Pulmonary artery endothelial cell (primary cell): ENCODE measurements at places on chromosomes 16 and 17.
A peak's percentile ranks its signal among the peaks of the same experiment; 100 is the strongest.

- DNase-seq, result no peak
These were observed 144.0 kb upstream of the CDC42EP4 start for GRCh38 chr17:73455767-73456166.

DNA sequence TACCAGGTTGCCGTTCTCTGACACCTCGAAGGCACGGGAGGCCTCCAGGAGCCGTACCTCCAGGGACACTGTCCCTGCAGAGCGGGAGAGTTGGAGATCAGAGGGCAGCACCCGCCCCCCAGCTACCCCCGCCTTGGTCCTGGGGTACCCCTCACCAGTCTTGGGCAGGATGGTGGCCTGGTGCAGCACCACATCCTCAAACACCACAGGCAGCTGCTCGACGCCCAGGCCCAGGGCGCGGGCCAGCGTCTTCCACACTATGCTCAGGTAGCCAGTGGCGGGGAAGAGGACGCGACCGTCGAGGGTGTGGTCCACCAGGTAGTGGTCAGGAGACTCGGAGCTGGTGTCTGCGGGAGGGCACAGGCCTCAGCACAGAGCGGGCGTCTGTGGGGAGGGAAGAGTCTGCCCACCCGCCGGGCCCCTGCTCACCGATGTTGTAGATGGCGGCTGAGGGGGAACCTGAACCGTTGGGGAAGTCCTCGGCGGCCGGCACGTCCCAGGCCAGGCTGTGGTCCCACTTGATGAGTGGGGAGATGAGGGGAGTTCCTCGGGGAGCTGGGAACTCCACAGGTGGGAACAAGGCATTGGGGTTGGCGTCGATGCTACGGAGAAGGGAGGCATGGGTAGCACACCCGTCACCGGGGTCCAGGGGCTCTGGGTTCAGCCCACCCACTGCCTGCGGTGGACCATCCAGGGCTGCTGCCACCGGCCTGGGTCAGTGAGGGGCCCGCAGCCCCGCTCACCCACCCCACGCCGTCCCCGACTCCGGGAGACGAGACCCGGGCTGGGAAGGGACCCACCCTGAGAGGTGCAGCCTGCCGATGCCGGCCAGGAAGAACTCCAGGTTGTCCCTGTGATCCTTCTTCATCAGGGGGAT, 9.8 kb downstream of the FASN start:
- DNase-seq, result no peak

- no peak for DNase-seq
These were observed 16.8 kb downstream of the PRPSAP1 start for GRCh38 chr17:76336756-76337412.

GRCh38 chr16:75107505-75107904, 9.1 kb downstream of the LDHD start:
- no peak for DNase-seq

- no peak for DNase-seq
These were observed 2.2 kb upstream of the MNT start for GRCh38 chr17:2403044-2403443.

- DNase-seq, result no peak
These were observed 30.9 kb upstream of the ZC3H18 start for GRCh38 chr16:88539261-88539651.

DNA sequence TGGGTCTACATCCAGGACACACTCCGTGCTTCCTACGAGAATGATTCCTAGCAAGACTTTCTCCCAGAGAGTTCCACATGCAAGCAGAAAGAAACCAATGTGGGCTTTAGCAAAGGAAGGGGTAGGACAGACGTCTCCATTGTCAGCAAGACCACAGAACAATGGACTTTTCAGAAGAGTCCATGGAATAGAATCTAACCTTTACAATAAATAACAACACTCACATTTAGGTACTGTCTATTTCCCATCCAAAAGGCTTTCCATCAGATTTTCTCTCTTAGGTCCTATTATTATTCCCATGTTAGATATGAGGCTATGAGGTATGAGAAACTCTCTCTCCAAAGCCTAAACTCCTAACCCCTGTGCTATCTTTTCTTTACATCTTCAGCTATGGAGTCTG, 360.9 kb downstream of the GRIN2A start:
- no peak for DNase-seq

DNA sequence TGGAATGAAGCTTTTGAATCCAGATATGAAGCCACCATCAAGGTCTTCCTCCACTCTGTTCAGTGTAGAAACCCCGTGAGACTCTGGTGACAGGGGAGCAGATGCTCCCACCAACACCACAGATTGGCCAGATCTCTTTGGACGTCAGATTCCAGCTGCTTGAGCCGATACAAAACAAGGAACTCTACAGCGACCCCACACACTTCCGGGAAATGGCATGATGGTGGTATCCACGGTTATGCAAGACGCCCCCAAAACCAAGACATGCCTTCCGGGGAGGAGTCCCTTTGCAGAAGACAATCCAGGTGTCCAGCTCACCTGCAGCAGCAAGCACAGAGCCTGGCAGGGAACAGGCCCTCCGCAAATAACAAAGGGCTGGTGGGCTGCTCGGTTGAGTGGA, 19.8 kb upstream of the PITPNA start:
- no peak for DNase-seq

- DNase-seq, result no peak
These were observed 67.4 kb downstream of the MED13 start for GRCh38 chr17:61997664-61998063.

DNA sequence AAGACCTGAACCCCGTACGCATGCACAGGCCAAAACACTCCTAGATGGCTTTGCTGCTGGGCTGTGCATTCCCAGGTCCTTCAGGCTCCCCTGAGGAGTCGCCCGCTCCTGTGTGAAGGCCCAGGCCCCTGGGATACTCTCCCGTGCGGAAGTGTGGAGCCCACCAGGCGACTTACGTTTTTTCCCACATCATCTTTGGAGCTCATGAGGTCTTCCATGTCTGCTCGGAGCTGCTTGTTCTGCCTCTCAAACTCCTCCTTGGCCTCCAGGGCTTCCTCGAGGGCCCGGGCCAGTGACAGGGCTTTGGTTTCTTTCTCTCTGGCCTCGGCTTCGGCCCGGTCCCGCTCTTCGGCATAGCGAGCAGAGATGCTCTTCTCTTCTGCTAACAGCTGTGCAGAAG, 56.4 kb downstream of the NDEL1 start:
- no peak for DNase-seq

DNA sequence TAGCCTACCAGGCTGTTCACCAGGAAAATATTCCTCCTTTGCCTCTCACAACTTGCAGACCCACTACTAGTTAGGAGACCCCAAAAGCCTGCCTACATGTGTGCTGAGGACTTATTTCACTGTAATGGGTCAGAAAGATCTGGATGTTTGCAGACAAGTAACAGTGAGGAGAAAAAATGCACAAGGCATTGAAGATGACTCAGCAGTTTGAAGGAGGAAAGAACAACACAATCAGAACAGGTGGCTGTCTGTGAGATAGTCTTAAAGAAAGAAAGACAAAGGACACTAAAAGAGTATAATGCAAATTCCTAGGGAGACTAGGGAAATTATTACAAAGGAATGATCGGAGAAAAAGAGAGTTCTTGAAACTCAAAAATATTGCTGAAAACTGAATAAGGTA, 69.0 kb downstream of the ANKFN1 start:
- no peak for DNase-seq

GRCh38 chr17:32931686-32932085, 3.7 kb downstream of the TMEM98 start:
- DNase-seq, result no peak

- no peak for DNase-seq
These were observed 452.1 kb upstream of the ASIC2 start for GRCh38 chr17:33745047-33745760.

GRCh38 chr16:85296859-85297660, 184.8 kb upstream of the CIBAR2 start:
- DNase-seq, result no peak

GRCh38 chr17:61770752-61771533, 92.4 kb downstream of the BRIP1 start:
- no peak for DNase-seq

- DNase-seq, result no peak
These were observed 105.1 kb upstream of the TOX3 start for GRCh38 chr16:52652033-52652432.

- DNase-seq, result no peak
These were observed 16.6 kb downstream of the NUDT7 start for GRCh38 chr16:77738706-77739558.

GRCh38 chr17:57806167-57806830, 43.5 kb downstream of the MRPS23 start:
- DNase-seq, result no peak

DNA sequence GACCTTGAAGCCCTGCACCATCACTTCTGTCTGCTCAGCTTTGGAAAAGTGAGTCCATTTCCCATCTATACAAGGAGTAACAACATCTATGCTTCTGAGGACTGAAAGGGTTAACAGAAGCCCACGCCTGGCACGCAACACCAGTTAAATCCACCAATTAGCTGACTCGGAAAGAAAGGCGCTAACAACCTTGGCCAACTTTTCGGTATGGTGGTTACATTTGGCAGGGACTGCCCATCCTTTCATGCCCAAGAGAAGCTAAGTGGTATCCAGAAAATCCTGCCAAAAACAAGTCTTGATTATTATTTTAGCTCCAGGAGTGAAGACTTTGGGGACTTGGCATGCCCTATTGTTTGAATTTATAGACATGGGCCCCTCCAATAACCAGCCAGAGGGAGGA, 202.3 kb upstream of the RPL38 start:
- DNase-seq, result no peak

- no peak for DNase-seq
These were observed 331 bp upstream of the CCDC92B start for GRCh38 chr17:2749784-2750181.

- DNase-seq, result peak; percentile 10
These were observed 100.8 kb downstream of the ABCC12 start for GRCh38 chr16:48054881-48055601.

DNA sequence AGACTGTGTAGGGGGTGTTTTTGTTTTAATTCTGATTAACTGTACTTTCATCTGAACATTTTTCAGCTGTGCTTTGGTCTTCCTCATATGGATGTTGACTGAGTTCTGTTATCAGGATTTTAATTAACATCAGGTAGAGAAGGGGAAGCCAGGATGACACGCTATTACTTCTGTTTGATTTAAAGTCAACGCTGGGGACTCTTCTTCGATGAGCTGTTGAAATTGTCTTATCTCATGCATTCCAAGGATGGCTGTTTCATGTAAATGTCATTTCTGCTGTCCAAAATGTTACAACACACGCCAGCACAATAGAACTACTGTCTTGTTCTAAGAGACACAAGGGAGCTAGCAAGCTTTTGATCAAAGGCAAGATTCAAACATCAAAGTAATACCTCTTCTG, 263.3 kb upstream of the CDH5 start:
- DNase-seq, result no peak

DNA sequence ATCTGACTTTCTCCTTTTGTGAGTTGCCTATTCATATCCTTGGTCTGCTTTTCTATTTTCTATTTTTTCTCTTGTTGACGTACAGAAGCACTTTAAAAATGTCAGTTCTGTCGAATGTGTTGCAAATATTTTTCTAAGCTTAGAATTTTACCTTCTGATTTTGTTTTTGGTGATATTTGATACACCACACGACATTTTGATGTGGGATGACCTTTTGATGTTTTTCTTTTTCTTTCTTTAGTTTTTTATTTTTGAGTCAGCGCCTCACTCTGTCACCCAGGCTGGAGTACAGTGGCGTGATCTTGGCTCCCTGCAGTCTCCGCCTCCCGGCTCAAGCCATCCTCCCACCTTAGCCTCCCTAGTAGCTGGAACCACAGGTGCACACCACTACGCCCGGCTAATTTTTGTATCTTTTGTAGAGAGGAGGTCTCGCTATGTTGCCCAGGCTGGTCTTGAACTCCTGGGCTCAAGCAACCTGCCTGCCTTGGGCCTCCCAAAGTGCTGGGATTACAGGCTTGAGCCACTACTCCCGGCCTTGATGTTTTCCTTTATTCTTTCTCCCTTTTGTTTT, 39.6 kb downstream of the WSB1 start:
- DNase-seq, result no peak
